ENCODE measurements at places on chromosomes 16 and 17.

GRCh38 chr17:71966459-71967313, 154.1 kb upstream of the SOX9 start:
- no peak for DNase-seq

- DNase-seq: no peak
These were observed 40.4 kb upstream of the PRKCB start for GRCh38 chr16:23795378-23795777.

GRCh38 chr16:75116081-75116910, at the start of gene LDHD:
Gene LDHD, minus strand, starts transcription at chr16:75116780. Its CDS starts 60 bp downstream, at chr16:75116720.
- no peak for DNase-seq

DNA sequence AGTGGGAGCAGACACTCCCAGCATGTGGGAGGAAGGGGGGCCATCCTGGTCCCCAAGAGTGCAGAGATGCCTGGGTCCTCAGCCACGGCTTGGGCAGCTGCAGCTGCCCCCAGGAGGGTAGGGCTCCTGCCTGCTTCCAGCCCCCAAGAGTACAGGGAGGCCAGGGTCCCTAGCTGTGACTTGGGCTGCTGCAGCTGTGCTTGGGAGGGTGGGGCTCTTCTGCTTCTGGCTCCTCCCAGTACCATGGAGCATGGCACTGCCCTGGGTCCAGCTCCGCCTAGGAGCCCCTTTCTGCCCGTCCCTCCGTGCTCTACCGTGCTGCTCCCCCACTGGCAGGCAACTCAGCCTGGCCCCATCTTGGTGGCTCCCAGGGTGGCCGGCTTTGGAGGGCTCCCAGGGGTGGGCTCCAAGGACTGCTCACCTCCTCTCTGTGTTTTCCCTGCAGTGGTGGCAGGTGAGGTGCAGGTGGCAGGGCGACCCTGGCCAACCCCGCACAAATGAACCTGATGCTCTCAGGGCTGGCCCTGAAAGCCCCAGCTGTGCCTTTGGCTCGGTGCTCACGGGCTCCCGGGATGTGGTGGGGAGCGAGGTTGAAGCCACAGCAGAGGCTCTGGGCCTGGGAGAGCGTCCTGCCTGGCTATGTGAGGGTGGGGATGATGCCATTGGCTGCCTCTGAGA, 18.5 kb upstream of the USP22 start:
- no peak for DNase-seq

- no peak for DNase-seq
These were observed 36.9 kb downstream of the YPEL2 start for GRCh38 chr17:59368218-59368857.

DNA sequence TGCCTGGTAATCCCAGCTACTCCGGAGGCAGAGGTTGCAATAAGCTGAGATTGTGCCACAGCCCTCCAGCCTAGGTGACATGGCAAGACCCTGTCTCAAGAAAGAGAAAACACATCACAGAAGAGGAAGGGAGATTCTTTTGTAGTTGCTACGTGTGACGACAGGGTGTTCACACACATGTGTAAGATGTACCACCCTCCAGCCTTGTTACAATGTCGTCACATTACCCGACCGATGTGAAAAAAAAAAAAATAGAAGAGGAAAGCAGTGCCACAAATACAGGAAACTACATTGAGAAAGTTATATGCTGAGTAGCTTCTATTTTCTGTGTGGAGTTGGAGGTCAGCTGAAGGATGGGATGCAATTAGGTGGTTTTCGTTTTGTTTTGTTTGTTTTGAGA, 56.0 kb downstream of the CLUH start:
- no peak for DNase-seq

- no peak for DNase-seq
These were observed 36.2 kb upstream of the CLEC3A start for GRCh38 chr16:77986011-77986740.

DNA sequence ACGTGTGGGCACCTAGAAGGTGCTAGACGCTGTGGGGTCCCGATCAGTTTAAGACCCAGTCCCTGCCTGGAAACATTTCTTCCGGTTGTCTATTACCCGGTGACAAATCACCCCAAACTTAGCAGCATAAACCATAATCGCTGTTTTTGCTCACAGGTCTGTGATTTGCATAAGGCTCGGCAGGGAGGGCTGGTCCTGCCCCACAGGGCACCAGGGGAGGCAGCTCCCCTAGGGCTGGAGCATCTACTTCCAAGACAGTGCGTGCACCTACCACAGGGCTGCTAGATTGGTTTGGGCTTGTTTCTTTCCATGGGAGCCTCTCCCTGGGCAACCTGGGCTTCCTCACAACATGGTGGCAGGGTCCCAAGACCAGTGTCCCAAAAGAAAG, 214.5 kb upstream of the CIBAR2 start:
- DNase-seq: no peak

- DNase-seq: no peak
These were observed 77.8 kb downstream of the MRC2 start for GRCh38 chr17:62705156-62705777.

DNA sequence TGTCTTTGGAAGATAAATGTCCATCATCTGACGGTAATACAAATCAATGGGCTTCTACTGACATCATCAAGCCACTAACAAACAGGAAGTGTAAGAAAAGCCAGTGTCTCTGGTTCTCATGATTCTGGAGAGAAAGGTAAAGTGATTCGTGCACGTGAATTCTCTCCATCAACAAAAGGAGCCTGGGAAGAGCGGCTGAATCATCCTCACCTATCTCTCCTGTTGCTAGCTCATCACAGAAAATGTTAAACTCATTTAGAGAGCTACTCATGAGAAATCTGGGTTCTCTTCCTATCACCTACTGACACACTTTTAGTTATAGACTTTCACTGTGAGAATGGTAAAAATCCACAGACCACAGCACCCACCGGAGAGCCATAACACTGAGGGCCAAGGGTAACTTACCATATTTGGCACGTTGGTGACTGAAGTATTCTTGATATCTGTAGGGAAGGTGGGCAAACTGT, 70.3 kb downstream of the CREBBP start:
- no peak for DNase-seq

- no peak for DNase-seq
These were observed 260.7 kb upstream of the FOXF1 start for GRCh38 chr16:86249631-86250030.

DNA sequence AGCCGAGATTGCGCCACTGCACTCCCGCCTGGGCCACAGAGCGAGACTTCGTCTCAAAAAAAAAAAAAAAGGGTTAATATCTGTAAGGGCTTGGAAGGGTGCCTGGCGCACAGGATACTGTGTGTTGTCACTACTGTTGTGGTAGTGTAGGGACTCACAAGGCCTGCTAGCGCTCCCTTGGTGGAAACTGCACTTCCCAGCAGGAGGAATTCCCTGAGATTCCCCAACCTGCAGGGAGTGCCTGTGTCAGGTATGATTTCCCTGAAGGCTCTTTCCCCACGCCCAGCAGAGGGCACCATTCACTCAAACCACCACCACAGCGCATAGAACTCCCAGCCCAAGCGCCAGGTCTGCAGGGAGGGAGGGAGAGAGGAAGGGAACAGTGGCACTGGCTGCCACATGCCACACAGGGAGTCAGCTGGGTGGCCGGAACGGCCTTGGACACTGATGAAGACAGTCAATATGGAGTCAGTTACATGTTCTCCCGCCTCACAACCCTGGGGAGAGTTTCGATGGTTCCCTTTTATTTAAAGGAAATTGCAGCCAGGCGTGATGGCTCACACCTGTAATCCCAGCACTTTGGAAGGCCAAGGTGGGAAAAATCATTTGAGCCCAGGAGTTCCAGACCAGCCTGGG, 32.7 kb upstream of the CDH1 start:
- no peak for DNase-seq

DNA sequence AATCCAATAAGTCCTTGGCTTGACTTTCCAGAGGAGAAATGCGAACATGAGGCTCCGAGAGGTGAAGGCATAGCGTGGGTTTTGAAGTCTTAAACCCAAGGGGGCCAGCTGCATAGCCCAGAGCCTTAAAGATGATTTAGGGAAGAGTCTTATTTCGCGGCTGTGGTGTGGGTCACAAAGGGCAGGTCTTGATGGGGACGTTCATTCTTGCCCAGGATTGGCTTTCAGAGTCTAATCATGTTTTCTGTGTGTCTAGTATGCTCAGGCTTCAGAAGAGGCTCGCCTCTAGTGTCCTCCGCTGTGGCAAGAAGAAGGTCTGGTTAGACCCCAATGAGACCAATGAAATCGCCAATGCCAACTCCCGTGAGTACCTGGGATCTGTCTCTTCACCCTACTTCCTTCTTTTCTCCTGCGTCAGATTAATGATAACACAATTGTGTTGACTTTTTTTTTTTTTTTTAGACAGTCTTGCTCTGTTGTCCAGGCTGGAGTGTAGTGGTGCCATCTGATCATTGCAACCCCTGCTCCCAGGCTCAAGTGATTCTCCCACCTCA, 951 bp downstream of the RPL19 start:
- no peak for DNase-seq

GRCh38 chr17:47286198-47286914, 32.7 kb downstream of the ITGB3 start:
- no peak for DNase-seq

- no peak for DNase-seq
These were observed 50.7 kb upstream of the ADORA2B start for GRCh38 chr17:15894258-15894657.

DNA sequence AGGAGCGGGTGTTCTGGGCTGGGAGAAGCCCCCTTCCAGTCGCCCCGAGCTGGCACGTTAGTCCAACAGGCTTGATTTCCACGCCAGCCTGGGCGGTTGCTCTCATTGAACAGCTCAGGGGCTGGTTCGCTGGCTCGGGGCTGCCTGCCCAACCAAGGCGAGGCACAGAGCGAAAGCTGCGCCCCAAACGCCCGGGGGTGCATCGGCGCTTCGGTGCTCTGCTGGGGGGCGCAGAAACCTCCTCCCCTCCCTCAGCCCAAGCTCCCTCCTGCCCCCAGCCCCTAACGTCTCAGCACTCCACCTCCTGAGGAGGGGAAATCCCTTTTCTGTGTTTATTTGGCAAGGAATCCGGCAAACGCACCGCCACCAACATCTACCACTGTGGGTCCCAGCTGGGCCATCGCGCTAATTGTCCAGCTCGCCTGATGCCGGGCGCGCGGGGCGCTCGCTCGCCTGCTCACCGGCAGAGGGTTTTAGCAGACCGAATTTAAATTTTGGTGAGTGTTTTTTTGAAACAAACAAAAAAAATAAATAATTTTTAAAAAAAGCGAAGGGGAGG, 29.5 kb upstream of the RBFOX1 start:
- no peak for DNase-seq

- DNase-seq: no peak
These were observed 407.5 kb upstream of the HSBP1 start for GRCh38 chr16:83400234-83400633.
